ENCODE measurements at places on chromosomes 4 and X.

- no peak for DNase-seq
These were observed 56.2 kb downstream of the PROM1 start for GRCh38 chr4:16027626-16028025.

DNA sequence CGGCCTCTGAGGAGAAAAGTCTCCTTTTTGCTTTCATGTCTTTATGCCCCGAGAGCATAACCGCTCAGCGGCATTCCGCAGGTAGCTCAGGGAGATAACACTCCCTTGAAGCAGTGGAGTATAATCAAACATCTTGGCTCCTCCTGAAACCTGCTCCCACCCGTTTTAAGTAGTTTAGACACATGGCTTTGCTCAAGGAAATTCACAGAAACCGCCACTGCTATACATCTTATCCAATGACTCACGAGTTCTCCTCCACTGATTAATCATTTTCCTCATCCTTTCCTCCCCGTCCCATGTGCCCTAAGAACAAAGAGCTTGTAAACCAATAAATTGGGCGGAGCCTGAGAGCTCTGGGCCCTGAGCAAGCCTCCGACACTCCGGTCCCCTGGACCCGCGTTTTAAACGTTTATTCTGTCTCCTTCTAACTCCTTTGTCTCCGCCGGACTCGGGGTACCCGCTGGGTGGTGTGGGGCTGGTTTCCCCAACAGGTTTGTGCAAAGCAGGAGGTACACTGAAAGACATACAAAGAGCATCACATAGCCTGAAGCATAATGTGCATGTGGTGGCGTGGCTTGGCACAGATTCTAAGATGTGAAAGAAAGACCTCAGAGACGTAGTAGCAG, 401.2 kb downstream of the TLL1 start:
- no peak for DNase-seq

GRCh38 chr4:187103351-187103750, 379.7 kb upstream of the FAT1 start:
- DNase-seq = no peak

DNA sequence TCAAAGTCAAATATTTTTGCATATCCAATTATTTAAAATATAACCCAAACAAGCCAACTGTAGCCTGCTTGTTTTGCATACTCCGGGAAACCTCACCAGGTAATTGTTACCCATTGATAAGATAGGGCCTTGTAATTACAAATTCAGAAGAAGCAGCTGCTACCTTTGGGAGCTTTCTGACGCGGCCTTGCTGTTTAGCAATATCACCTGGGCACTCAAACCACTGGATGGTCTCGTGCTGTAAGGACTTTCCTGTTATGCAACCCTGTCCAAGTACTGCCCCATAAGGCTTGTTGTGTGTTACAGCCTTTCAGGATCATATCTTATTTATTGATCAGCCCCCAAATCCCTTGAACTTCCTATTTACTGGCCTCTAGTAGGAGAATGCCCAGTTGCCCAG, 52.1 kb downstream of the HS3ST1 start:
- DNase-seq = no peak

DNA sequence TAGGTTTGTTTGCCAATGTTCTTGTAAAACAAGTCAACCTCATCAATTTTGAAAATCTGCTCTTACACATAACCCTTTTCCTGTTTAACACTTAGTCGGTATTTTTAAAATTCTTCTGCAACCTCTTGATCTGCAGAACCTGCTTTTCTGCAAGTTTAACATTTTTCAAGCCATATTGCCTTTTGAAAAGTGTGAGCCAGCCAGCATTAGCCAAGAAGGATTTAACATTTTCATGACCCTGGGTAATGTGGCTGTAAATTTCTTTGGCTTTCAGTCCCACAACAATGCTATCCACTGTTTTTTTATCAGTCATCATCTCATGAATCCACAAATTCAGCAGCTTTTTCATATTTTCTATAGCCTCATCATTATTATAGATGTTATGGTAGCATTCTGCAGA, 956.5 kb downstream of the FAT4 start:
- DNase-seq = no peak

DNA sequence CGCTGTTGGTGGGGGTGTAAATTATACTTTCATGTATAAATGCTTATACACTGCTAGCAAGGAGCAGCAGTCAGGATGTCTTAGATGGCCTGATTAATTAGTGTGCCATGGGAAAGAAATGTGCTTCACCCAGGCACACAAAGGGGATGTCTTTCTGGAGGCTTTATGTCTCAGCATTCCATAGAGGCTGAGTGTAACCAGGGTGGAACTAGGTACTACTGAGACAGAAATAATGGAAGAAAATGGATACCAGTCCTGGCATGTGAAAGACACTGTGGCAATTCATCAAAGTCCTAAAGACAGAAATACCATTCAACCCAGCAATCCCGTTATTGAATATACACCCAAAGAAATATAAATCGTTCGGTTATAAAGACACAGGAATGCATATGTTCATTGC, 52.5 kb downstream of the PF4 start:
- DNase-seq = no peak

DNA sequence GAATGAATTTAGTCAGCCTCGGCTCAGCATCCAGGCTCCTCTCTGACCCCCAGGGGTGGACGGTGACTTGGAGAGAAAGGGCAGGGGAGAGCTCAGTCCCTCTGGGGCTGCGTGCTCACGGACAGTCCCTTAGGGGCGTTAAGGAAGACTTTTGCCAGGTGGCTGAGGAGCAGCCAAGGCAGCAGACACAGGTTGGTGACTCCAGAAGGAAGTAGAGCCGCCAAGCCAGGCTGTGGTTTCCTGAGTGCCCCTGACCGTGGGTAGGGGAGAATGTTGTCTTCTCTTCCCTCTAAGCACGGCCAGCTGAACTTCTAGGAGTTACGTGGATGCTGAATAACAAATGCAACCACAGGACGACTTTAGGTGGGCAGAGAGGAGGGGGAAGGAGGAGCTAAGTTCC, 91.0 kb upstream of the MTM1 start:
- DNase-seq = no peak

GRCh38 chr4:38610966-38611431, 53.0 kb upstream of the KLF3 start:
- DNase-seq = no peak

GRCh38 chr4:123974386-123975149, 578.0 kb downstream of the SPRY1 start:
- no peak for DNase-seq

GRCh38 chrX:25001808-25002660, 13.7 kb downstream of the ARX start:
- DNase-seq = no peak

GRCh38 chrX:71147496-71148277, 3.0 kb downstream of the NLGN3 start:
- no peak for DNase-seq

DNA sequence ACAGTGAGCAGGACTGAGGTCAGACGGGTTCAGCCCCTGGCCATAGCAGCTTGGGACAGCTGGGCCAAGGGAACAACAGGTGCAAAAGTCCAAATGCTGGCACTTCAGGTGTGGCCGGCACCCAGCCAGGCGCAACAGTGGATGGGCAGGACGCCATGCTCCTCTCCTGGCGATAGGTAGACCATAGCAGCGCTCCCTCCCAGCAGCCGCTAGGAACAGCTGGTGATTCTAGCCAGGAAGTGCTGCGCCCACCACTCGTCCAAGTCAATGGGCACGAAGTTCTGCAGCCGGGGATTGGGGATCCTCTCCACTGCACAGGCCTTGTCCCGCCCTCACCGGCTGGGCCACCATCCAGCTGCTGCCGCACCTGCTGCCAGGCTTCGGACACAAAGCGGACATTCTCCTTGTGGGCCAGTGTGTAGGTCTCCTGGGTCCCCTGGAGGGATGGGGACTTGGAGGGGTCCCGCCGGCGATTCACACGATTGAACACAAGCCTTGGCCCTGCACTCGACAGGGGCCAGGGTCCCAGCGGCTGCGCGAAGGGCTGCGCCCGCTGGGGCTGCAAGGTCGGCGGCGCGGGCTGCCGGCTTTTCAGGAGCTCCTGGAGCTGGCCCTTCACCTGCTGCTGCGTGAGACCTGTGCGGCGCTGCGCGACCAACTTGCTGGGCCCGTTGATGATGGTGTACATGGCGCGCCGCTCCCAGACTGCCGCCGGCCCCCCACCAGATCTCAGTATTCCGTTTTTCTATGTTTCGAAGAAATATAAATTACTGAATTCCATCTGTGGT, 227.5 kb upstream of the STK26 start:
- DNase-seq = no peak

DNA sequence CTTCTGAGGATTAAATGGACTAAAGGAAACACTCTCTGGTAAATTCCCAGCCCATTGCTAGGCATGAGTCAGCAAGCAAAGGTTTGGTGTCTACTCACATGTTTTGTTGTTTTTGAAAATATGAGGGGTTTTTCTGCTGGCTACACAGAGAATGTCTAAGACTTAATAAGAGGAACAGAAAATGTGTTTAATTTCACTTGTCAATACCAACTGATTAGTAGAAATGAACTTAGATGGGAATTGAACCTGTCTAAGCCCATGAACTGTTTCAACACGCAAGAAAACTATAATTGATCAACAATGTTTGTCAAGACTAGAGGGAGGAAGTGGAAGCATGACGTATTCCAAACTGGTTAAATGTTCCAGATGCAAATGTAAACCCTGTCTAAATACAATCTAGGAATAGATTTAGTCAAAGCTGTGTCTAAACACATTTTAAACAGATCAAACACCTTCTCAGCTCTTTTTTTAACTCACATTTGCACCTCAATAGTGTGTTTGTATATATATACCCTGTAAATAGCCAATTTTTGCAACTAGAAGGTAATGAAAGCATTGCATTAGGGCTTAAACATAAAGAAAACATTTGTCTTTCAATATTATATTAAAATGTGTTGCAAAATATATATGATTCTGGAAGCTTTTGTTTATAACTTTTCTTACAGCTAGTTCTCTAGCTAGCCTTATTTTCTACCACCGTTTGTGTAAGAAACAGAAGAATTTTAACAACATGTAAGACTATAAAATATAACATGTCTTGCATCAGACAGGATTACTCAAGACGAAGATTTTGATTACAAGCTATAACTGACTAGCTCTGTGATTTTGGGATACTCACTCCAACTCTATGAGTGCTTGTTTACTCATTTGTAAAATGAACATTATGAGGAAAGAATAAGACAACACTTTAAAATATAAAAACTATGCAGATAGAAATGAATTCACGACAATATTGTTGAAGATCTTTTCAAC, 607.8 kb downstream of the FSTL5 start:
- no peak for DNase-seq

DNA sequence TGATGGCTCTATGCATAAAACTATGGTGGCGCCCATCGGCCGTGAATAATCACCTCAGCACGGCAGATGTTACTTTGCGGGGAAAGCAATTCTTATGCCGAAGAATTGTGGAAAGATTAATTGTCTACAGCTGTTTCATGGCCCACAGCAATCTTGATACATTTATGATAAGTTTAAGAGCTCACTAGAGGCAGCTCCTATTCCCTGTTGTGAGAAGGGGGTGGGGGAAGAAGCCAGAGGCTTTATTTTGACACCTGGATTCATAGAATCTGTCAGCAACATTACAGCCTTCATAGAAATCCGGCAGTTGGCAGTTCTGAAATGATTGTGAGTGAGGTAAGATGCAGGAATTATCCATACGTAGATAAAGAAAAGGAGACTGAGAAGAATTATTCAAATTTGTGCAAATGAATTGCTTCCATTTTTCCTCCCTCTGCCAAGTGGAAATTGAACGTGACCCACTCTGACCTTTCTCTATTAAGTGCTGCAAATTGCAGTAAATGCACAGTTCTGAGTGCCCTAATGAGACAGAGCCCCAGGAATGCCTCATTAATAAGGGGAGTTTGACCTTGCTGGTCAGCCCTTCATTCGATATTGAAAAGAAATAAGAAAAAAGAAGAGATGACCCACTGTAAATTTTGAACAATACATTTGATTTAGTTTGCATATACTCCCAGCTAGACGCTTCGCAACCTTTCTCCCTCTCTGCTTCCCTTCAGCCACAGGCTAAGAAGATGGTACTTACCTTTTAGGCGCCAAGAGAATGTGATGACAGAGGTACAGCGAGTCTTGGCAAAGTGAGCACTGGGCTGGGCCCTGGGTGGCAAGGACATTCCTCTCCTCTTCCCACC, 188.8 kb downstream of the GPAT3 start:
- DNase-seq = no peak

DNA sequence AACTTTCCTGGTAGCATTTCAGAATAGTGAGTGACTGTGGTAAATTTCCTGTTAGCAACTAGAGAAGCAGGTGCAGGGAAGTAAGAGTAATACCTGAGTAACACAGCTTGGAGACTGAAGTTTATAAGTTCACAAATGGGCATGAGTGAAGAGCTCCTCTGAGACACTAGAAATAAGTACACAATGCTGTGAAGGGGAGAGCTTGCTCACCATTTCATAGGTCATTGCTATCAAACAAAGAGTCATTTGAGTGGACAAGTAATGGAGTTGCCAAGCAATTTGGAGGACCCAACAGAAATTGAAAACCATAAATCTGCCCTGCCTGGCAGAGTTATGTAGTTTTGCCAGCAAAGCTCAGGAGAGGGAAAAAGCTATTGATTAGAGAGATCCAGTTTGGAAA, 523.6 kb downstream of the TRAM1L1 start:
- no peak for DNase-seq

GRCh38 chr4:91527056-91527455, 776.7 kb upstream of the GRID2 start:
- no peak for DNase-seq

GRCh38 chr4:3384391-3384770, 57.4 kb upstream of the HGFAC start:
- DNase-seq = no peak

GRCh38 chrX:106725931-106726330, 570 bp upstream of the RNF128 start:
- peak; percentile 2 for DNase-seq

GRCh38 chrX:11113731-11114130, 2.6 kb downstream of the HCCS start:
- DNase-seq = no peak

DNA sequence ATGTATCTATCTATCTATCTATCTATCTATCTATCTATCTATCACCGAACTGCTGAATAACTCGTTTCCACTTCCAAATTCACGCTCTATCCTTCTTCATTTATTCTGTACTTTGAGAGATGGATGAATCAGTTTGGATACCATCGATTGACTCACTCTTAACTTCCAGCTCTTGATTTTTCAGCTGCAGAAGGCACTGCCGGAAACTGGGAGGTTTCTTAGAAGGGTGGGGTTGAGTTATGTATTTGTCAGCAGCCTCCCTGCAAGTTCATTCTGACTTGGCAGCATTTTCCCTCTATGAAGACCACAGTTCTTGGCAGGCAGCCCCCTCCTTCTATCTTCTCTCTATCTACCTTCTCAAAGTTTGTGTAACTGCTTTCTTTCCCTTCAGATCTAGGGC, 112.0 kb upstream of the MAGEB18 start:
- no peak for DNase-seq
